Osteoblast (primary cell): ENCODE measurements at places on chromosomes 1 and 21. TPM values are rescaled to one million over a fixed set of nuclear protein-coding genes. Genes with fewer than 3 reads are reported as not detected.

- no peak overlapping the region for H3K4me3 ChIP-seq
- H3K27ac ChIP-seq, result no peak overlapping the region
- H3K4me1 ChIP-seq, result no peaks in the 10 kb centered on the region
- no peak for DNase-seq
- no peaks in the 10 kb centered on the region for H3K36me3 ChIP-seq
These were observed 14.1 kb upstream of the TNR start for GRCh38 chr1:175757381-175758015.

DNA sequence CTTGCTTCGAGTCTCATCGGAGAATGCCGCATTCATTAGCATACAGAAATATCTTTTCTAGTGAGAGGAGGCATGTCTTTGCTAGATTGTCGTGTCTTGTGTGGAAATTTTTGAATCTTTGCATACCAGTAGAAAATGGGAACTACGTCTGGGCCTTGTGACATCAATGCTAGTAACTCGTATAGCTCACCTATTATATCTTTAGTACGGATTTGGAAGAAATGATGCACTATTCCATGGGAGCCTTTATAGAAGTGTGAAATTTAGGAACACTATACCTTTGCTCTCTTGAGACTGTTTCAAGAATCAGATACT is 835 bp downstream of the UHMK1 start:
- DNase-seq, result no peak
- H3K27ac ChIP-seq, result peak overlapping the region; percentile 82
- H3K4me3 ChIP-seq, result peak overlapping the region; percentile 80
- H3K36me3 ChIP-seq, result peaks cover 19% of the 10 kb centered on the region
- peaks cover 27% of the 10 kb centered on the region for H3K4me1 ChIP-seq
- peaks cover under 1% of the 10 kb centered on the region for H3K27me3 ChIP-seq

RPS6KC1 gene
- 35.1 and 44.2 TPM in 2 replicates for total RNA-seq

GRCh38 chr1:85447006-85447943 is 17.7 kb downstream of the DDAH1 start:
- peaks cover 48% of the 10 kb centered on the region for H3K4me1 ChIP-seq
- no peaks in the 10 kb centered on the region for H3K27me3 ChIP-seq
- H3K4me3 ChIP-seq, result no peak overlapping the region
- peaks cover 40% of the 10 kb centered on the region for H3K36me3 ChIP-seq
- DNase-seq, result no peak
- peak overlapping the region; percentile 76 for H3K27ac ChIP-seq

DNA sequence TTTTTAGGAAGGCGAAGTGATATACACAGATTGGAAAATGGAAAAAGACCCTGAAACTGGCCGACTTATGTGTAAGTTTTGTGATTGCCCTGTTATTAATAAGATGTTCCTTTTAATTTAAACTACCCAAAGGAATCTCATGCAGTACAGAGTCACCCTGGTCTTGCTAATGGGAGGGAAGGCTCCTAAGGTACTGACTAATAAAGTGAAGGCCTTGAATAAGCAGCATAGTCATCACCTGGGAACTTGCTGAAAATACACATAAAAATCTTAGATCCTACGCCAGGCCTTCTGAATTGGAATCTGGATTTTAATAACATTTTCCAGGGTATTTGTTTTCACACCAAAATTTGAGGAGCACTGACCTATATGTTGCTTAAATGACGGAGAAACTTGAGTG is 73.4 kb upstream of the MCOLN3 start:
- H3K36me3 ChIP-seq, result no peaks in the 10 kb centered on the region
- H3K27ac ChIP-seq, result no peak overlapping the region
- no peak overlapping the region for H3K4me3 ChIP-seq
- DNase-seq, result no peak
- H3K27me3 ChIP-seq, result no peaks in the 10 kb centered on the region
- no peaks in the 10 kb centered on the region for H3K4me1 ChIP-seq

DNA sequence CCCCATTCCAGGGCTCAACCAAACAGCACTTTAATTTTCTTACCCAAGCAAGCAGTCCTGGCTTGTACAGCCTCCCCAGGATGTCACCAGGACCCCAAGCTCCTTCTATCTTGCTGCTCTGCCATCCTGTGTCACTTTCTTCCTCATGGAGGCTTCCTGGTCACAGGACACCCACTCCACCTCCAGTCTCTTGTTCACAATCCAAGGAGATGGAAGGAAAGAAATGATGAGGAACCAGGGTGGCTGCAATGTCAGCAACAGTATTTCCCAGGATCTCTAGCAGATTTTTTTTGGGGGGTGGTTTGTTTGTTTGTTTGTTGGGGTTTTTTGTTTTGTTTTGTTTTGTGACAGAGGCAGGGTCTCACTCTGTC is 58.9 kb downstream of the RIPK4 start:
- DNase-seq, result no peak
- no peak overlapping the region for H3K4me3 ChIP-seq
- no peak overlapping the region for H3K27ac ChIP-seq
- H3K4me1 ChIP-seq, result no peaks in the 10 kb centered on the region
- H3K36me3 ChIP-seq, result no peaks in the 10 kb centered on the region

NEK2 gene
- total RNA-seq, result 1.4 and 2.4 TPM in 2 replicates

DNA sequence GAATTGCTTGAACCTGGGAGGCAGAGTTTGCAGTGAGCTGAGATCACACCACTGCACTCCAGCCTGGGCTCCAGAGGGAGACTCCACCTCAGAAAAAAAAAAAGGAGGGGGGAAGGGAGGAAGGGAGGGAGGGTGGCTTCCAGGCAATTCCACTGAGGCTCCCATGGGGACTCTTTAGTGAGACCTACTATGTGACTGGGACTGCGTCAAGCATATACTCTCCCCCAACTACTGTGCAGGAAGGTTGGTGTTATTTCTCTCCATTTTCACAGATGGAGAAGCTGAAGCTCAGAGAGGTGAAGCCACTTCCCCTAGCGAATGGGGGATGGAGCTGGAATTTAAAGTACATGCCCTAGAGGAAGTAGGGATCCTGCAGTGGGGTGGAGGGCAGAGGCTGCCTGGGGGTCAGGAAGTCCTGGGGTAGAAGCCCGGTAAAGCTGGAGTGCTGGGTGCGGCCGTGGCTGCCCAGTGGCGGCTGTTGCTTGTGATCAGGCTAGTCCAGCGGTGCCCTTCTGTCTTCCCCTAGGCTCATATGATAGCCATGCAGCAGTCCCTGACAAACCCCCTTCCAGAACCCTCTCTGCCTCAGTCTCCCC is 40.3 kb downstream of the RAP1GAP start:
- no peak overlapping the region for H3K27ac ChIP-seq
- no peaks in the 10 kb centered on the region for H3K27me3 ChIP-seq
- H3K4me1 ChIP-seq, result no peaks in the 10 kb centered on the region
- no peaks in the 10 kb centered on the region for H3K36me3 ChIP-seq
- no peak overlapping the region for H3K4me3 ChIP-seq

GRCh38 chr1:67338642-67339041 is 31.0 kb downstream of the IL12RB2 start:
- H3K27me3 ChIP-seq, result no peaks in the 10 kb centered on the region
- H3K27ac ChIP-seq, result no peak overlapping the region
- H3K4me1 ChIP-seq, result peaks cover 13% of the 10 kb centered on the region
- no peak overlapping the region for H3K4me3 ChIP-seq

- no peak for DNase-seq
- H3K36me3 ChIP-seq, result no peaks in the 10 kb centered on the region
- no peak overlapping the region for H3K4me3 ChIP-seq
- H3K4me1 ChIP-seq, result no peaks in the 10 kb centered on the region
- H3K27ac ChIP-seq, result peak overlapping the region; percentile 47
These were observed 77.8 kb upstream of the CD55 start for GRCh38 chr1:207243442-207244408.

GRCh38 chr1:242425232-242425631 is 99.3 kb downstream of the PLD5 start:
- no peaks in the 10 kb centered on the region for H3K27me3 ChIP-seq
- no peak for DNase-seq
- H3K4me3 ChIP-seq, result no peak overlapping the region
- no peaks in the 10 kb centered on the region for H3K36me3 ChIP-seq

ANKRD45 gene
- total RNA-seq, result 0.72 TPM in 1 of 2 replicates, not detected in the other

CTH gene
- 11.2 and 13.8 TPM in 2 replicates for total RNA-seq

DNA sequence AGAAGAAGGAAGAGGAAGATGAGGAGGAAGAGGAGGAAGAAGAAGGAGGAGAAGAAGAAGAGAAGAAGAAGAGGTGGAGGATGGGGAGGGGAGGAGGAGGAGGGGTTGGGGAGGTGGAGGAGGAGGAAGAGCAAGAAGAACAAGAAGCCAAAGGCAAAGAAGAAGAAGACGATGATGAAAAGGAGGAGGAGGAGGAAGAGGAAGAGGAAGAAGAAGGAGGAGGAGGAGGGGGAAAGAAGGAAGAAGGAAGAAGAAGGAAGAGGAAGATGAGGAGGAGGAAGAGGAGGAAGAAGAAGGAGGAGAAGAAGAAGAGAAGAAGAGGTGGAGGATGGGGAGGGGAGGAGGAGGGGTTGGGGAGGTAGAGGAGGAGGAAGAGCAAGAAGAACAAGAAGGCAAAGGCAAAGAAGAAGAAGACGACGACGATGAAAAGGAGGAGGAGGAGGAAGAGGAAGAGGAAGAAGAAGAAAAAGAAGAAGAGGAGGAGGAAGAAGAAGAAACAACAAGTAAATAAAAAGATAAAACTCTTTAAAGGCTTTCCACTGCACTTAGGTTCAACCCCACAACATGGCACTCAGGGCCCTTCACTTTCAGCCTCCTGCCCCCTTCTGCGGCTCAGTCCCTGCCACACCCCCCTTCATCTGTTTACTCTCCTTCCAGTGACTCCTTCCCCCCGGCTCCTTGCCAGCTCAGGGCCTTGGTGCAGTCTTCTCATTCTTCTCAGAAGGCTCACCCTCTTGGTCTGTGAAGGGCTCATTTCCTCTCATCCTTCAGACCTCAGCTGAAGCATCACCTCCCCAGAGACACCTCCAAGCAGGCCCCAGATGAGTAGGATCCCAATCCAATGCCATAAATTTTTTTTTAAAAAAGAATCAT is 114.0 kb downstream of the KCNN3 start:
- no peak overlapping the region for H3K4me3 ChIP-seq
- no peaks in the 10 kb centered on the region for H3K4me1 ChIP-seq
- H3K27me3 ChIP-seq, result peaks cover 39% of the 10 kb centered on the region
- no peaks in the 10 kb centered on the region for H3K36me3 ChIP-seq
- DNase-seq, result peak; percentile 94

ANKRD35 gene
- 1.4 and 2.1 TPM in 2 replicates for total RNA-seq

TNFRSF18 gene
- 0.29 TPM in 1 of 2 replicates, not detected in the other for total RNA-seq

DNA sequence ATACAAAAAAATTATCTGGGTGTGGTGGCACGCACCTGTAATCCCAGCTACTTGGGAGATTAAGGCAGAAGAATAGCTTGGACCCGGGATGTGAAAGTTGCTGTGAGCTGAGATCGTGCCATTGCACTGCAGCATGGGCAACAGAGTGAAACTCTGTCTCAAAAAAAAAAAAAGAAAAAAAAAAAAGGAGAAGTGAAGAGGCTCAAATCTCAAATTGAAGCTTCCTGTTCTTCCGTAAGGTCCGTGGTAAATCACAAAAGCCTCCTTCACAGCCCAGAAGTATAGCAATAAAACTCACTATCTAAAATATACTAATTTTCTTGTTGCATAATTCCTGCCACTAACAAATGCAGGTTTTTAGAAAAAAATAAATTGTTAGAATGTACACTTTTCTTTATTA is 498.2 kb upstream of the BRINP3 start:
- H3K27ac ChIP-seq, result no peak overlapping the region
- no peaks in the 10 kb centered on the region for H3K4me1 ChIP-seq

LEMD1 gene
- total RNA-seq, result not detected in 2 replicates

DNA sequence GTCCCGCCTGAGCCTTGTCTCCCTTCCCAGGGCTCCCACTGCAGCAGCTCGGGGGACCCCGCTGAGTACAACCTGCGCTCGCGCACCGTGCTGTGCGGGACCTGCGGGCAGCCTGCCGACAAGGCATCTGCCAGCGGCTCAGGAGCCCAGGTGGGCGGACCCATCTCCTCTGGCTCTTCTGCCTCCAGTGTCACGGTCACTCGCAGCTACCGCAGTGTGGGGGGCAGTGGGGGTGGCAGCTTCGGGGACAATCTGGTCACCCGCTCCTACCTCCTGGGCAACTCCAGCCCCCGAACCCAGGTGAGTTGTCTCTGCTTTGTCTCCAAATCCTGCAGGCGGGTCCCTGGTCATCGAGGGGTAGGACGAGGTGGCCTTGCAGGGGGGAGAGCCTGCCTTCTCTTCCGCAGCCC is 14.9 kb upstream of the SEMA4A start:
- peak; percentile 36 for DNase-seq
- peak overlapping the region; percentile 17 for H3K27ac ChIP-seq
- H3K27me3 ChIP-seq, result no peaks in the 10 kb centered on the region
- no peak overlapping the region for H3K4me3 ChIP-seq

GRCh38 chr21:38290809-38291208 is 34.0 kb downstream of the KCNJ15 start:
- no peak for DNase-seq
- H3K4me1 ChIP-seq, result peaks cover 48% of the 10 kb centered on the region
- H3K27ac ChIP-seq, result peak overlapping the region; percentile 90
- H3K4me3 ChIP-seq, result no peak overlapping the region
- H3K27me3 ChIP-seq, result no peaks in the 10 kb centered on the region

DNA sequence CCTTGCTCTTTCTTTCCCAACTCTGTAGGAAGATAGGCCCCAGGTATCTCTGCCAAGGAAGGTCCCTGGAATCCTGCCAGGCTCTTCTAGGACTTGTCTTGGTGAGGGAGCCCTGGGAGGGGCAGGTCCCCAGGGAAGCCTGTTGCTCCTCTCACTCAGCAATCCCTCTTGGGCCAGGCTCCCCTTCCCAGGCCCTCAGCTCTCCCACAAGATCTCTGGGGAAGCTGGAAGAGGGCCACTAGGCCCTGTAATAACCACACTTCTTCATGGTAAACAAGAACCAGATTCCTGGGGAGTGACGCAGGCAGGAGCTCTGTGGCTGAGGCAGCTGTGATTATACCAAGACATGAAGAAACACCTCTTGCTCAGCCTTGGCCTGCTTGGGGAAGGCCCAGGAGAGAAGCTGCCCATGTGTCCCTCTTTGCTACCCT is 9.9 kb upstream of the MAPKAPK2 start:
- H3K27me3 ChIP-seq, result peaks cover 3% of the 10 kb centered on the region
- peak overlapping the region; percentile 71 for H3K27ac ChIP-seq
- peak; percentile 94 for DNase-seq
- H3K36me3 ChIP-seq, result no peaks in the 10 kb centered on the region
- H3K4me1 ChIP-seq, result peaks cover 33% of the 10 kb centered on the region

GRCh38 chr1:65027666-65028358 is 61.5 kb upstream of the JAK1 start:
- H3K27me3 ChIP-seq, result no peaks in the 10 kb centered on the region
- no peaks in the 10 kb centered on the region for H3K36me3 ChIP-seq
- no peak overlapping the region for H3K27ac ChIP-seq
- H3K4me3 ChIP-seq, result no peak overlapping the region
- peaks cover 9% of the 10 kb centered on the region for H3K4me1 ChIP-seq
